ENCODE measurements at places on chromosomes 2 and 18. TPM values are rescaled to one million over a fixed set of nuclear protein-coding genes. Genes with fewer than 3 reads are reported as not detected.

The MARCHF4 gene
- 3.1 TPM for total RNA-seq

The HOXD9 gene
- not detected for total RNA-seq

The SERPINB5 gene
- not detected for total RNA-seq

The G6PC2 gene
- not detected for total RNA-seq

The DUSP2 gene
- total RNA-seq: 1.8 TPM

The ARHGAP15 gene
- not detected for total RNA-seq

The CCDC74A gene
- 3.8 TPM for total RNA-seq

The UPP2 gene
- total RNA-seq: not detected

The ATP6V1B1 gene
- not detected for total RNA-seq

The SLC40A1 gene
- total RNA-seq: 5.0 TPM

The IL36RN gene
- total RNA-seq: not detected

The MAB21L4 gene
- total RNA-seq: not detected

The RRM2 gene
- 53.6 TPM for total RNA-seq

The SYT4 gene
- not detected for total RNA-seq

The CREG2 gene
- total RNA-seq: not detected

The PDK1 gene
- total RNA-seq: 68.3 TPM

The KLF11 gene
- 2.0 TPM for total RNA-seq

The GAL3ST2 gene
- not detected for total RNA-seq

The ABHD3 gene
- total RNA-seq: 4.5 TPM

The ANKRD53 gene
- total RNA-seq: 0.54 TPM

The CNGA3 gene
- total RNA-seq: not detected

The VSNL1 gene
- 0.28 TPM for total RNA-seq

The FBLN7 gene
- total RNA-seq: under 0.01 TPM

The POMC gene
- not detected for total RNA-seq
